ENCODE measurements at places on chromosomes 2 and 18. TPM values are rescaled to one million over a fixed set of nuclear protein-coding genes. Genes with fewer than 3 reads are reported as not detected.
A peak's percentile ranks its signal among the peaks of the same experiment; 100 is the strongest.

DNA sequence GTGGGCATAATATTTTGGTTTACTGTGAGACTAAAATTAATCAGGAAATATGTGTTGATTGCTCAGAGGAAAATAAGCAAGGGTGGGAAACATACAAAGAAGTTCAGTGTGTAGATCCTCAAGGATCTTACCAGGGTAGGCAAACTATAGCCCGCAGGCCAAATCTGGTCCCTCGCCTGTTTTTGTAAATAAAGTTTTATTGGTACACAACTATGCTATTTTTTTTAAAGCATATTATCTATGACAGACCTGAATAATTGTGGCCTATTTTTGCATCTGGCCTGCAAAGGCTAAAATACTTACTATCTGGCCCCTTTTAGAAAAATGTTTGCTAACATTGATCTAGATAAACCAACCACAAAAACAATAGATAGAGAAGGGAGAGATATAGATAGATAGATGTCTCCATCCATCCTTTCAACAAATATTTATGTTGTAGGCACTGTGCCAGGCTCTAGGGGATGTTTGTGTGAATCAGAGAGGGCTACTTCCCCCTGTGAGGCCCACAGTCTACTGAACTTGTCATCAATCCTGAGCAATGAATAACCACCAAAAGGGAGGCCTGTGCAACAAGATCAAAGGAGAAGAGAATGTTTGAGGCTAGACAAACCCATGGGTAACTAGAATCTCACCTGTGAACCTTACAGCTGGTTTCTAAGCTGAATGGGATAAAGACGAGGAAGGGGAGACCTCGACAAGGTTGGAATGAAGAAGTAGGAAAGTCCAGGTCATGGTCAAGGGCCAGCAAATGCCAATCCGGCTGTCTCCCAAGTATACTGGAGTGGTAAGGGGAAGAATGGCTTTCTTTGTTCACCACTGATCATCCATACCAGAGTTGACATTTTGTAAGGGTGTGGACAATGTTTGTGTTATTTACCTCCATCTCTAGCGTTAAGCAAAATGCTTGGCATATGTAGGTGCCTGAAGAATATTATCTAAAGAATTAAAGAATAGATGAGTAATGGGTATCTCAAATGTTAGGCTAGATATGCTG, 23.6 kb downstream of the ALPK2 start:
- H3K4me1 ChIP-seq = peaks cover 39% of the 10 kb centered on the region
- H3K36me3 ChIP-seq = peaks cover 7% of the 10 kb centered on the region
- peak; percentile 71 for DNase-seq
- peak overlapping the region; percentile 95 for H3K27ac ChIP-seq
- H3K27me3 ChIP-seq = no peaks in the 10 kb centered on the region

- H3K4me3 ChIP-seq = no peak overlapping the region
- H3K4me1 ChIP-seq = no peaks in the 10 kb centered on the region
- no peaks in the 10 kb centered on the region for H3K27me3 ChIP-seq
Observed at GRCh38 chr18:22765896-22766295, 167.2 kb upstream of the RBBP8 start.

GRCh38 chr2:180359522-180360282, 352.6 kb upstream of the CWC22 start:
- H3K27ac ChIP-seq = no peak overlapping the region
- no peak overlapping the region for H3K4me3 ChIP-seq
- peak; percentile 30 for DNase-seq
- H3K27me3 ChIP-seq = no peaks in the 10 kb centered on the region

LDAH gene
- 21.5 TPM for total RNA-seq

DNA sequence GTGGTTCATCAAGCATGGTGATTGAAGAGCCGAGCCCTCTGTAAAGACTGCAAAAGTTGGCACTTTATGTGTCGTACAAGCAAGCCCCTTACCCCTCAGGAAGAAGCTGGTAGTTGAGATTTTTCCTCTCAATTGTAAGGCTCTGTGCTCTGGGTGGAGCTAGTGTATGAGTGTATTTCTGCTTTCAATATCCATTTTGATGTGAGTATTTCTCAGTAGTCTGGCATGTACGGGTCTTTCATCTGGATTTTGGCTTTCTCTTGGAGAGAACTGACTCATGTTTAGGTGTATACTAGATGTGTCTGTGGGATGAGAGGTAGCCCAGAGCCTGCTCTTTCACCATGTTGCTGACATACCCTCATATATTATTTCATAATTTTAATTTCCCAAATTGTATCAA, 406.6 kb upstream of the KCNJ3 start:
- H3K27ac ChIP-seq = no peak overlapping the region
- DNase-seq = no peak
- H3K4me3 ChIP-seq = no peak overlapping the region
- H3K27me3 ChIP-seq = no peaks in the 10 kb centered on the region
- no peaks in the 10 kb centered on the region for H3K36me3 ChIP-seq
- no peaks in the 10 kb centered on the region for H3K4me1 ChIP-seq

CDCA7 gene
- 48.2 TPM for total RNA-seq

MBOAT2 gene
- 40.9 TPM for total RNA-seq

DNA sequence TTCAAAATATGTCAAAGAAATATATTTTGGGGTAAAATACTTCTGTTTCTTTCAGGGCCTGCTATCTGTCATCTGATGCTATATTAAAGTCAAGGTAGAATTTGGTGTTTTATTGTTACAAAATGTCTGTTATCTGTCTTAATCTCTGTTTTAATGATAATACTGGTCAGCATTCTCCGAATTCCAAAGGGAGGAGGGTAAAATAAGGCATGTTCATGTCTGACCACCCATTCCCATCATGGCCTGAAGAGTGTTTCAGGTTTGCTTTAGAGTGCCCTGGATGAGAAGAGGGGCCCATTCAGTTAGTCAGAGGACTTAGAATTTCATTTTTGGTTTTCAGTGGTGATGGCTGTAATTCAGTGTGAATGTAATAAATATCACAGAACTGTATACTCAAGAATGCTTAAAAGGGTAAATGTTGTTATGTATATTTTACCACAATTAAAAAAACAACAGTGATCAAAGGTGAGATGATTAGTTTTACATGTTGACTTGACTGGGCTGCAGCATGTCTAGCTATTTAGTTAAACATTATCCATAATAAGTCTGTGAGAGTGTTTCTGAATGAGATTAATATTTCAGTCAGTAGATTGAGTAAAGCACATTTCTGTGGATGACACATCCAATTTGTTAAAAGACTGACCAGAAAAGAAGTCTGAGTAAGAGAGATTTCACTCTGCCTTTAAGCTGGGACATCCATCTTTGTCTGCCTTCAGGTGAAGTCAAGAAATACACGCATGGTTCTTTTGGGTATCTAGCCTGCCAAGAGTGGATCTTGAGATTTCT, 467.9 kb upstream of the SYT4 start:
- DNase-seq = no peak
- no peaks in the 10 kb centered on the region for H3K36me3 ChIP-seq
- H3K4me1 ChIP-seq = peaks cover 27% of the 10 kb centered on the region
- H3K27ac ChIP-seq = peak overlapping the region; percentile 79
- H3K4me3 ChIP-seq = no peak overlapping the region

ABCG8 gene
- total RNA-seq = 1.6 TPM

DNA sequence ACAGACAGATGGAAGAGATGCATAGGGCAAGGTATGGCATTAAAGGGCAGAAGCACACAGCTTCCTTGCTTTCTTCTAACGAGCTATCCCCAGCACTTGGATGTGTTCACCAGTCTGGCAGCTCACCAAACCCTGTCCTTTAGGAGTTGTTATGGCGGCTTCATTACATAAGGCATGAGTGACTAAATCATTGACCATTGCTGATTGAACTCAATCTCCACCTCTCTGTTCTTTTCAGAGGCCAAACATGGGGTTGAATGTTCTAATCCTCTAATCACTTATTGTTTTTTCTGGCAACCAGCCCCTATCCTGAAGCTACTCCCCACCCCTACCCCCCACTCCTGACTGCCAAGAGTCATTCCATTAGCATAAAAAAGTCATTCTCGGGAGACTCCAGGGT, 301.8 kb downstream of the XIRP2 start:
- H3K27ac ChIP-seq = no peak overlapping the region
- no peaks in the 10 kb centered on the region for H3K36me3 ChIP-seq
- H3K27me3 ChIP-seq = no peaks in the 10 kb centered on the region
- H3K4me3 ChIP-seq = no peak overlapping the region
- peaks cover 10% of the 10 kb centered on the region for H3K4me1 ChIP-seq

DNA sequence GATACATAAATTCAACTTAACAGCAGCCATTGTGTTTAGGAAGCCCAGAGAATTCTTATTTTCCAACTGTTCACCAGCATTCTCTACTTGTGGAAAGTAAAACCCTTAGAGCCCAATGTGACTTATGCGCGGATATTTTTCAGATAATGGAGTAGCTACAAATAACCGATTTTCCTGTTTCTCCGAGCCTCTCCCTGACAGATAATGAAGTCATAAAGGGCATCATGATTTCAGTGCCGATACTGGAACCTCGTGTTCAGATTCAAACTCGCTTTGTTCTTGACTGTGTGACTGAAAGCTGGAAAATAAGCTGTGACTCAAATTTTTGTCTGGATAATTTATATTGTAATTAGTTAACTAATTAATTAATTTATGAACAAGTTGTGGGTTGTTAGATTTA, 228.2 kb downstream of the VAPA start:
- H3K4me1 ChIP-seq = peaks cover 37% of the 10 kb centered on the region
- H3K36me3 ChIP-seq = peaks cover 5% of the 10 kb centered on the region
- DNase-seq = no peak

GRCh38 chr2:207143215-207144172, 22.3 kb downstream of the KLF7 start:
- DNase-seq = no peak
- H3K27ac ChIP-seq = no peak overlapping the region
- no peaks in the 10 kb centered on the region for H3K27me3 ChIP-seq
- no peak overlapping the region for H3K4me3 ChIP-seq

MYO1B gene
- total RNA-seq = 64.5 TPM

APCDD1 gene
- 0.51 TPM for total RNA-seq

DNA sequence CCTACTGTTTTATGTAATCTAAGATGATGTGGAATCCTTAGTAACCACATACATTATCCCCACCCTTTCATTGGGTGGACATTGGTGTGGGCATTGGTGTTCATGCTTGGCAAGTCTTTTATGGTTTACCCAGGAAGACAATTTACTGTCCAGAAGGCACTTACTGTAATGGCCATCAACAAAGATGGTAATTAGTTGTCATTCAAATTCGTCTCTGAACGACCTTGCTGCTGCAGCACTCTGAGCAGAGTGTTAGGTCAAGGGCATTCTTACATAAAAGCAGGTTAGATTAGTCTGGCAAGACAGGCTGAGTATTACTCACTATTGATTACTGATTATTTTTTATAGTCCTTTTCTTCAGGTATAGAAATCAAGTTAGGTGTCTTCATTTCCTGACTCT, 447.9 kb downstream of the XIRP2 start:
- no peak for DNase-seq
- no peaks in the 10 kb centered on the region for H3K36me3 ChIP-seq
- H3K27ac ChIP-seq = no peak overlapping the region
- no peaks in the 10 kb centered on the region for H3K27me3 ChIP-seq
- no peaks in the 10 kb centered on the region for H3K4me1 ChIP-seq

DNA sequence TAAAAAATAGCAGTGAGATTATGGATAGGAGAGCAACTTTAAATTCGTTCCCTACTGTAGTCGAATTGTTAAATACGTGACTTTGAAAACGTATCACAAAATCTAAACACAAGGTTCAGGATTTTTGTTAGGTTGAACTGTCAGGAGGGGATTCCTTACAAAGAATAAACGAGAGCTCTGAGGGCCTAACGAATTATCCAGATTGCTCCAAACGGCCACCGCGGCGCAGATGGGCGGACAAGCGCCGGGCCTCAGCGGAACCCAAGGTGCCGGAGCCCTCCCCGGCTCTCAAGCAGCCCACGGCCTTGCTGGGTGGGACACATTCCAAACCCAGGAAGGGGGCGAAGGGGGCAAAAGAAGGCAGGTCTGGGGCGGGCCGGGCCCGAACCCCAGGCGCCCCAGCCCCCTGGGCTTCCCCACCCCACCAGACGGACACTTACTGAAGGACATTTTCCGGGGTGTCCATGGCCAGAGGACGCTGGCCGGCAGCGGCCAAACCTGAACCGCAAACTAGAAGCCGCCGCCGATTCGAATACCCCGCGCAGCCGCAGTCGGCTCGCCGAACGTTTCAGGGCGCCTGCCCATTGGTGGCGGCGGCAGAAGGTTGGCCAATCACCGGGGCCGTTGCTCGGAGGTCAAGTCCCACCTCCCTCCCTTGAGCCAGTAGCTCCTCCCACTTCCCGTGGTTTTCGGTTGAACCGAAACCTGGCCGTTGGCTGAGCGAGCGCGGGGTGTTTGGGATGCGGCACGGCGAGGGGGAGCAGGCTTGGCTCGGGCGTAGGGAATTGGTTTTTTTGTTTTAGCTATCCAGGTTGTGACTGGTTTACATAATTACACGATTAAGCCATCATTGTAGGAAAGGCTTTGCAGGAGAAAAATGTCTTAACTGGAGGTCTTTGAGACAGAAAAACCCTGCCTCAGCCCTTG, at the start of gene BUB1:
Gene BUB1, minus strand, starts transcription at position 534 of the 927 bp plus-strand sequence. Its CDS starts 68 bp downstream, at position 466.
- H3K27me3 ChIP-seq = peaks cover 23% of the 10 kb centered on the region
- H3K27ac ChIP-seq = peak within 1 kb of the TSS; percentile 91
- peaks cover 21% of the 10 kb centered on the region for H3K36me3 ChIP-seq
- DNase-seq = peak; percentile 98
- peak within 1 kb of the TSS; percentile 94 for H3K4me3 ChIP-seq

GRCh38 chr18:9643549-9643948, 29.2 kb upstream of the PPP4R1 start:
- no peaks in the 10 kb centered on the region for H3K27me3 ChIP-seq
- peaks cover 7% of the 10 kb centered on the region for H3K36me3 ChIP-seq
- peak overlapping the region; percentile 90 for H3K27ac ChIP-seq
- peaks cover 14% of the 10 kb centered on the region for H3K4me1 ChIP-seq

CNDP1 gene
- total RNA-seq = not detected

GRCh38 chr18:75977081-75977480, 518.0 kb downstream of the ZNF516 start:
- no peak overlapping the region for H3K4me3 ChIP-seq
- H3K27me3 ChIP-seq = no peaks in the 10 kb centered on the region
- H3K36me3 ChIP-seq = no peaks in the 10 kb centered on the region
- H3K4me1 ChIP-seq = no peaks in the 10 kb centered on the region
- no peak for DNase-seq
- no peak overlapping the region for H3K27ac ChIP-seq

DNA sequence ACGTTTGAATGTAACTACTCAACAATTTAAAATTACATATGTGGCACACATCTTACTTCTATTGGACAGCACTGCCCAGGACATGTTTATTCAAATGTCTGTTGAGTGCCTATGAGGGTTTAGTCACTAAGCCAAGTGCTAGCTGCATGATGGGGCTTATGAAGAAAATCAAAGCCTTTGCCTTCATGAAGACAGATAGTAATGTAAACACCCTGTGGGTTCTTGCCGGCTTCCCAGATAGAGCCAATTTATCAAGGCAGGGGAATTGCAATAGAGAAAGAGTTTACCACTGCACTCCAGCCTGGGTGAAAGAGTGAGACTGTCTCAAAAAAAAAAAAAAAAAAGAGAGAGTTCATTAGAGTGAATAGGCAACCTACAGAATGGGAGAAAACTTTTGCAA, 43.7 kb upstream of the NEB start:
- no peak for DNase-seq
- no peak overlapping the region for H3K27ac ChIP-seq
- peaks cover 9% of the 10 kb centered on the region for H3K4me1 ChIP-seq
- no peaks in the 10 kb centered on the region for H3K27me3 ChIP-seq
- peaks cover 23% of the 10 kb centered on the region for H3K36me3 ChIP-seq

- H3K27me3 ChIP-seq = peaks cover 38% of the 10 kb centered on the region
- peaks cover 12% of the 10 kb centered on the region for H3K4me1 ChIP-seq
- no peak overlapping the region for H3K4me3 ChIP-seq
- no peak overlapping the region for H3K27ac ChIP-seq
- no peaks in the 10 kb centered on the region for H3K36me3 ChIP-seq
Observed at GRCh38 chr18:12086249-12086648, 7.4 kb upstream of the ANKRD62 start.

- peaks cover 57% of the 10 kb centered on the region for H3K27me3 ChIP-seq
- no peak overlapping the region for H3K27ac ChIP-seq
- DNase-seq = no peak
- no peaks in the 10 kb centered on the region for H3K4me1 ChIP-seq
Observed at GRCh38 chr2:96156011-96156820, 11.0 kb upstream of the DUSP2 start.
